ENCODE measurements at places on chromosomes 1 and 21.
A peak's percentile ranks its signal among the peaks of the same experiment; 100 is the strongest.

- no peak for DNase-seq
Observed at GRCh38 chr1:201295346-201295745, 12.0 kb downstream of the PKP1 start.

GRCh38 chr1:29829448-29830344, 593.4 kb downstream of the PTPRU start:
- DNase-seq, result no peak

DNA sequence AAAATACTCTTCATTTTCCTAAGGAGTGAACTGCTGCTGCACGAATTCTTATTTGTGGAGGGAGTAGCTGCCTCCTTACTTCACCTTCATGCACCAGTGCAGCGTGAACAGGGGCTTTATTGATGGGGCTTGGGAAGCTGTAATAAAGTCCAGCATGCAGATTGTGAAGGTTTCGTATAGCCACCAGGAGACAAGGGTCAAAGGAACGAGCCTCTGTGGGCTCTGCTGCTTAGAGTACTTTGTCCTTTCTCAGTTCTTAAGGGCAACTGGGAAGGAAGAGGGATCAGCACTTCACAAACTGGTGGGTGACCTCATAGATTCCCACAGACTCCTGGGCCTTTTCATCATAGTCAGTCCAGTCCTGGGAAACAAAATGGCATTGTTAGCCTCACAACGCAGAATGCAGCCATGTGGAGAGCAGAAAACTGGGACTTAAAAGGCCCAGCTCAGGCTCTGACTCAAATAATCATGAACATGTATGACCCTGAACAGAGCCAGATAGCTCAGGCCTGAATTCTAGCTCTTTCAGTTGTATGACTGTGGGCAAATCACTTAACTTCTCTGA, 6.0 kb downstream of the CZIB start:
- no peak for DNase-seq

- no peak for DNase-seq
Observed at GRCh38 chr1:174605198-174605597, 157.4 kb downstream of the GPR52 start.

DNA sequence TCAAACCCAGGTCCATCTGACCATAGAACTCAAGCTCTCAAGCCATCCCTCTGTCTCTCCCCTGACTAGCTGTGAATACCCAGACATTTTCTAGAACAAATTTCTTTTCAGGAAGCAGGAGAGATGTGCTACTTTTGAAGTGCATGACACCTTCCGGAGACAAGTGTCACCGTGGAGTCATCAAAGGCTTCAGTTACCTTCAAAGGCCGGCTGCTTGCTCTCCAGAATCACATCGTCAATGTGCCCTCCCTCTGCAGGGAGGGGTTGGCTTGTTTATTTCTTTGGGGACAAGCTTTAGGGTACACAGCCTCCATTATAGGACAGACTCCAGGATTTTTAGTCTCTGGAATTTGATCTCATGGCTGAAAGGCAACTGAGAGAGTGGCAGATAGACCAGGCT, 37.7 kb upstream of the IGSF21 start:
- DNase-seq, result no peak

GRCh38 chr1:10479296-10479695, 4.5 kb downstream of the PEX14 start:
- DNase-seq, result no peak

GRCh38 chr1:109290998-109291397, 8.1 kb upstream of the PSRC1 start:
- no peak for DNase-seq

GRCh38 chr21:38679534-38679933, 126.2 kb upstream of the ETS2 start:
- peak; percentile 65 for DNase-seq

DNA sequence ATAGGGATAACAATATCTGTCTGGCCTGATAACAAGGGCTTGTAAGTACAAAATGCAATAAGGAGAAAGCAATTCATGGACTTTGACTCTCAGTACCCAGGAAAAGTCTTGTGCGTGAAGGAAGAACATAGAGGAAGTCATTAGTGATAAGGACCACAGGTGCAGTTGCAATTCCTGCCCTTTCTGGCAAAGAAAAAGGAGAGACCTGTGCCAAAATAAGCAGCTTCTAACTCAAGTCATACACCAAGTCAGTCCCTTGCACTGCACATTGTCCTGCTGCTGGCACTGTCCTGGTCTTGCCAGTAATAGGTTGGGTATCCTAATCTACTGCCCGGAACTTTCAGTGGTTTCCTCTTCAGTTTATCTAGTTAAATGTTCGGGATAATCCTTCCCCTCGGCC, 14.8 kb upstream of the SOD1 start:
- DNase-seq, result no peak

DNA sequence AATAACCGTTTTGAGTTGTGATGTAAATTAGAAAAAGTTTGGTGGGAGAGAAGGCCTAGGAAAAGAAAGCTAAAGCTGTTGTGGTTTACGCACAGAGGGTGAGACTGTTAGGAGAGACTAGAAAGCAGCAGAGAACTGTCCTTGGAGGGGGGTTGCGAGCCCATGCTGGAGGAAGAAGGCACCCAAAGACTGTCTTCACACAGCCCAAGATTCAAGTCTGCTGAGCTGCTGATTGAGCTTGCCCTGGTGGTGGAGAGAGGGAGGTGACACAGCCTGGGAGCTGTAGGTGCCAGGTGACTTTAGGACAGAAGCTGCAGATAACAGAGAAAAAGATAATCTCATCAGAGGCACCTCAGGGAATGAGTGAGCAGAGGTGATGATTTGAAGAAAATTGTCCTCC, 18.3 kb upstream of the TLR5 start:
- no peak for DNase-seq

DNA sequence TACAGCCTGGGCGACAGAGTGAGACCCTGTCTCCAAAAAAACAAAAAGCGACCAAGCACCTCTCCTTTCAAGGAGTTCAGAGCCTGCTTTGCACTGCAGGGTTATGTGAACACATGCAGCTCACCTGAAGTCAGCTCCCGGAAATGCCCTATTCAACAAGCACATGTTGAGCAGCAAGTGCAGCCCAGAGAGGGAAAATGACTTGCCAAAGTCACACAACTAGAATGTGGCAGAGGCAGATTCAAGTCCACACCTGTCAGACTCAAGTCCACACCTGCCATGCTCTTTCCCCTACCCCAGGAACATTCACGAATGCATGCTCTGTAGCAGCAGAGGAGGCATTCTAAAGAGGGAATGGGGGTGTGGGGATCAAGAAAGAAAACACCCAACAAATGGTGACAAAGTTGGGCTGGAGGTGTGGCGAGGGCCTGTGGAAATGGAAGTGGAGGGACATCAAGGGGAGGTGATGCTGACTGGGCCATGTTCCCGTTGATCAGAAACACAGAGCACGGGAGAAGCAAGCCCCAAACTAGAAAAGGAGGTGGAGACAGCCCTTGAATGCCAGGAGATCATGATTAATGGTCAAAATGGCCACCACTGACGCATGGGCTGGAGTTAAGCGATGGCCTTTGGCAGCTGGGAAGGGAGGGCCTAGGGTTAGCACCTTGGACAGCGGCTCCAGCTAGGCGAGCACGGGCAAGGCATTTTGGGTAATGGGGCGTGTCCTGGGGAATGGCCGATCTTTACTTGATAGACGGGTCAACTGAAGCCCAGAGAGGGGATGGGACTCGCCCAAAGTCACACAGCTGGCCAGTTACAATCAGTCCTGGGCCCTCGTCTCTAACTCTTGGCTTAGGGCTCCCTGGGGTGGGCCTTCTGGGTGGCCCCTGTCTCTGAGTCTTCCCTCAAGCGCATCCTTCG, 21.5 kb downstream of the RAP1GAP start:
- DNase-seq, result peak; percentile 30

GRCh38 chr1:2611621-2612437, 21.0 kb downstream of the MMEL1 start:
- DNase-seq, result no peak

- DNase-seq, result peak; percentile 88
Observed at GRCh38 chr1:37595440-37596181, at the start of gene GNL2. Gene GNL2 (minus strand): TSS chr1:37595937. CDS start chr1:37595822, 115 bp downstream.
